ENCODE measurements at places on chromosomes 3 and 15.

DNA sequence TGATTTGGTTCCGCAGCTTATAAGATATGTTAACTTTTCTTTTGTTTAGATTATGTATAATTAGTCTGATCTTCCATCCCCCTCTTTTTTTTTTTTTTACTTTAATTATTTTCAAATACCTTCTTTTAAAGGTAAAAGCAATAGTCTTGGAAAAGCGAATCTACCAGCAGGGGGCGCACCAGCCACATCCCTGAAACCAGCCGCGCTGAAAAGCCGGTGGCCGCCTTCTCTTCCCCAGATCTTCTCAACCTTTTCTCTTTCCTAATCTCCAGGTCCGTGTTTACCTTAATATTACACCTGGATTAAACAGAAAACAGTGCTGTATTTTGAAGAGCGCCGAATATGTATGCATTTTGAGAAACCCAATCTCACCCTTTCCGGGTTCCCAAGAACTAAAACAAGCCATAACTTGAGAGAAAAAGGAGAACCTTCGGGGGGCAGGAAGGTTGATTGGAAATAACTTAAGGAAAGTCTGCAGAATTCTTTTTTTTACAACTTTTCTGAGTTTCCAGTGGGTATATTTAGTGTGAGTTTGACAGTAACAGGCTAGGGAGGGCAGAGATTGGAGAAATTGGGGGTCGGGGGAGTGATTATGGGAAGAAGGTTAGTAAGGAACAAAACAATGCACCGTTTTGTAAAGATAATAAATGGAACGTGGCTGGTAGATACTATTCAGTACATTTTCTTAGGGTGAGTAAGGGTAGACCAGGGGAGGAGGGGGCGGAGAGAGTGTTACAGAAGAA is 2.0 kb upstream of the SOX2 start:
- peak; percentile 87 for DNase-seq

DNA sequence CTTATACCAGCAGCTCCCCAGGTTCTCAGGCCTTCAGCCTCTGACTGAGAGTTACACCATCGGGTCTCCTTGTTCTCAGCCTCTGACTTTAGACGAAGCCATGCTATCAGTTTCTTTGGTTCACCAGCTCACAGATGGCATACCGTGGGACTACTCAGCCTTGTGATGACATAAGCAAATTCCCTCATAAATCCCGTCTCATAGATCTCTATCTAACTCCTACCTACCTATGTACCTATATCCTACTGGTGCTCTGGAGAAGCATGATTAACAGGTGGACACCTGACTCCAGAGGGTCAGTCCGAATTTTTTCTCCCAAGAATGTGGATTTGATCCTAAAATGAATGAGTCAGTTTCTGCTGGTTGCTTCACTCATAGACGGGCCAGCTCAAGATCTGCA is 59.1 kb upstream of the CDV3 start:
- DNase-seq, result no peak

DNA sequence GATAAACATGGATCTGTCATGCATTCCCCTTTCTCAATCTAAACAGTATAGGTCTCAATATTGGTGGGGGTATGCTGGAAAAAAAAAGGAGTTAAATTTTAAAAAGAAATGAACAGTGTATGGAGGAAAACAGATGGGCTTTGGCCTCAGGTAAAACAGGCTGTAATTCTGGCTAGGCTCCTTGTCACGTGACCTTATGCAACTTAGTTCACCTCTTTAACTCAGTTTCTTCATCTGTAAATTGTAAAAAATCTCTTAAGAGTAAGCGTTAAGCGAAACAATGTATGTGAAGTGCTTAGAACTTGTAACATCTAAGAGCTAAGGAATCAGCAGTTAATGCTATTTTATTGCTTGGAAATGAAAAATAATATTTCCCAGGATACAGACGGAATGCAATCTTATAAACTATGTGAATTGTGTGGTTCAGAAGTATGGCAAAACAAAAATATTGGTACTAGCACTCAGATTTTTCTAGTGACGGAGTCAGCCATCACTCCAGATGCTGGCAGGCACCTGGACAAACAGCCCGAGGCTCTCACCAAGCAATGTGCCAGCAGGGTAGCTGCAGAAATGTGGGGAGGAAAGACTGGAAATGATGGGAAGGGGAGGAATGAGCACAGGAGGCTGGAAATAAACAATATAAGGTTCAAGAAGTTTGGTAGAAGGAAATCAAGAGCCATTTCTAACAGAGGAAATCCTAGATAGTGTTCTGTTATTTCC is 172.8 kb downstream of the USP13 start:
- no peak for DNase-seq

- peak; percentile 13 for DNase-seq
Measured at GRCh38 chr15:100043068-100043641, 298.6 kb downstream of the ADAMTS17 start.

DNA sequence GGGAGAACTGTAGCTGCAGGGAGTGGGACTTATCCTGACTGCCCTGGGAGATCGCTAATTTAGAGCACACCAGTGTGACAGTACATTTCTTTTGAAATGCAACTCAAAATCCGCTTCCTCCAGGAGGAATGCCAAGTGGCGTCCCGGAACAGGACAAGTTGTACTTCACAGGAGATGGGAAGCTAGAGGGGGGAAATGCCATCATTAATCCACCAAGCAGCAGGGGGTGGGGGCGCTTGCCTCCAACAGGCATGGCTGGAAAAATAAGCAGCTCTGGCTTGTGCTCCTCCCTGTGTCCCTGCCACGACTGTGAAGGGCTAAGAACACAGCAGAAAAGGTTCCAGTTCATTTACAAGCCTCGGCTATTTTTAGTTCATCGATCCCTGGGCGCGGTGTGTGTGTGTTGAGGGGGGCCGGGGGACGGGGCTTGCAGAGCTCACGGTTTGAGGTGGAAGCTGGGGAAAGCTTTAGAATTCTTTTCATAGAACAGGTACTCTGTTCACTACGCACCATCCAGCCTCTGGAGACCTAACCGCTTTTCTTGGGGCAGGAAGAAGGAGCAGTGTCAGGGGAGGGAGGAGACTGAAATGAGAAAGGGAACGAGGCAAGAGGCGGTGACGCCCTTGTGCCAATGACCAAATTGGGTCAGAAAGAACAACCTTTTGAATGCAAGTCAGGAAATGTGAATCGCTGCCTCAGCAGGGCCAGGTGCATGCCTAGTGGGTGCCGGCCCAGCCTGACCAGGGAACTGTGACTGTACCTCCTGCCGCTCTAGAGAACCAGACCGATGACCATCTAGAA is 51.8 kb upstream of the DGKG start:
- peak; percentile 40 for DNase-seq

- no peak for DNase-seq
Measured at GRCh38 chr15:79540551-79540950, 108.4 kb downstream of the MINAR1 start.

DNA sequence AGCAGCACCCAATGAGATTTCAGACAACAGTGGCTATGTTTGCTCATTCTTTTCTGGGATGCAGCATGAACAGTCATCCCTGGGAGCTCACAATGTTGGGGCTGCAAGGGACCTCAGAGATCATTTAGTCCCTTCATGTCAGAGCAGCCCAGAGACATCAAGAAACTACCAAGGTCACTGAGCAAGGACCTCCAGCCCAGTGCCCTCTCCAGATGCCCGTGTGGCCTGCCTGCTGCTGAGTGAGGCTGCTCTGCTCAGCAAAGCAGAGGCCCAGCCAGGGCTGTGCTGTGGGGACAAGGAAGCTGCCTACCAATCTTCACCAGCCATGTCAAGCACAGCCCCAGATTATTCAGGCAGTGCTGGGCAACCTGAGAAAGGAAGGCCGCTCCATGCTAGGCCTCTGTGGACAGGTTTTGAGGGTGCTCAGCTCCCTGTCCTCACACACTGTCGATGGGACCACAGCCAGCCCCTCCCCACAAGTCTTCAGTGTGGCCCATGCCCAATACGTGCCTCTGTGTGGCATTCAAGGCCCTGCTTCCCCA is 99.7 kb downstream of the DAPK2 start:
- DNase-seq, result no peak

DNA sequence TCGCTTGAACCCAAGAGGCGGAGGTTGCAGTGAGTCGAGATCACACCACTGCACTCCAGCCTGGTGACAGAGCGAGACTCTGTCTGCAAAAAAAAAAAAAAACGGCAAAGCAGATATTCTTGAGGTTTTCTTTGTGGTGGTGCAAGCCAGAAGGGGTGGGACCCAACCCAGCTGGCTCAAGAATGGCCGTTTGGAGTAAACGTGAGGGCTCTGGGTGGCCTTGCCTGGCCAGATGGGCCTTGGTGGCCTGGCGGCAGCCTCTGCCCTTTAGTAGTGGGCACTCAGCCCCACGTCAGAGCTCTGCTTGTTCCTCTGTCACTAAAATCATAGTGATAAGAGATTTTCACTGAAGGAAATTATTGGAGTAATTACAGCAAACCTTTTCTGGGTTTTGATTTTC is 50.5 kb downstream of the ATP1B3 start:
- no peak for DNase-seq
